ENCODE measurements at places on chromosomes 16 and 17.

DNA sequence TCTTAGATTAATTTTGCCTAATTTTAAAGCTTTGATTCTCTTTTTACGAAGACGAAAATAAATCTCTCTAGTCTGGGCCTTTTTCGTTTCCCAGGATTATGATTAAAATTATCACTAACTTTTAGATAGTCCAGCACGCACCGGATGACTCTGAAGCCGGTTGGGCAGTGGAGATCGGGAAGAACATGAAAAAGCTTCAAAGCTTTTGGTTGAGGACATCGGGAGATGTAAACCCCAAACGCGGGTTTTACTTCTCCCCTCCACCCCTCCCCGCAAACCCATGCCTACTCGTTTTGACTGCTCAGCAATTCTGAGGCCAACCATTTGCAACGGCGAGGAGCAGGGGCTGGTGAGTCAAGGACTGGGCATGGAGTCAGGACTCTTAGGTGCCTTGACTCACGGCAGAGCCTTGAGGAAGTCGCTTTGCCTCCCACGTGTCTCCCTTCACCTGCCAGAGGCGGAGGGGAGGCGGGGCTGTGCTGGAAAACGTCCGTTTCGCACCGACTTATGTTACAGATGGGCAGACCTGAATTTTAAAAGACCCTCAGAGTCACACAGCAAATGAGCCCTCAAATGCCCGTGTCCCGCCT is 989 bp upstream of the DUSP14 start:
- DNase-seq: peak; percentile 95

DNA sequence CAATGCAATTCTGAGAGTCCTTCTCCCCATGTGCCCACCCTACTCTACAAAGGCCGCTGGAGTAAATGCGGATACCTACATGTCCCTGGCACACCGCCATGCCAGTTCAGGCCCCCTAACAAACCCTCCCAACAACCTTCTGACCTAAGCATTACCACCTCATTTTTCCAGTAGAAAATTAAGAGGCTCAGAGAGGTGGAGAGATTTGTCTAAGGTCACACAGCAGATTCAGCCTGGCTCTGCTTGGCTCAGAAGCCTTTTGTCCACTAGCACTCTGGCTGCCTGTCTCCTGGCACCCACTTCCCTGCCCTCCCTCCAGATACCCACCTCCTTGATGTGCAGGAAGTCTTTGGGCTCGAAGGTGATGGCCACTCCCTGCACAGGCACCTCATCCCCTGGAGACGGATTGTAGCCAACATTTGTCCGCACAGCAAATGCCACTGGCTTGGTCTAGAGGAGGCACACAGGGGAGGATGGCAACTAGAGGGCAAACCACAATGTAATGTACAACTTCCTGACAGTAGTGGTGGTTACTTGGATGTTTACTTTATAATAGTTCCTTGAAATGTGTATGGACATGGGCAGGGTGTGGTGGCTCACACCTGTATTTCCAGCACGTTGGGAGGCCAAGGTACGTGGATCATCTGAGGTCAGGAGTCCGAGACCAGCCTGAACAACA is 10.2 kb downstream of the CACNB1 start:
- no peak for DNase-seq

DNA sequence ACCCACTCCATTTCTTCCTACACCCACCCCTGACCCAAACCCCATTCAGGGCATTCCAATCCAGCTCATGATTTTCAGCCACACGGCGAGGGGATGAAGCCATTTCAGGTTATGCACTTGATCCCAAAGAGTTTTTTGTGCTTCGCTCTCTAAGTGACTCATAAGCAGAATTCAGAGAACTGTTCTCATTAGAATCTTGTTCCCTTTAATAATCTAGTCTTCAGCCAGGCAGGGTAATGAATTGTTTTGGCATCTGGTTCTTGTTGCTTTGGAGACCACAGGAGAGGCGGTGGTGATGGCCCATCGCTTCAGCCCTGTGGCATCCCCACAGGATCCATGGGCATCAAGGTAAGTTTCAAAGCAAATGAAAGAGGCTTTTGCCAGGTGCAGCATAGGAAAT is 4.8 kb upstream of the KRT31 start:
- DNase-seq: no peak

- no peak for DNase-seq
Observed at GRCh38 chr17:58279736-58280479, 827 bp downstream of the MPO start.

- no peak for DNase-seq
Observed at GRCh38 chr16:54389836-54390494, 103.4 kb upstream of the IRX3 start.

DNA sequence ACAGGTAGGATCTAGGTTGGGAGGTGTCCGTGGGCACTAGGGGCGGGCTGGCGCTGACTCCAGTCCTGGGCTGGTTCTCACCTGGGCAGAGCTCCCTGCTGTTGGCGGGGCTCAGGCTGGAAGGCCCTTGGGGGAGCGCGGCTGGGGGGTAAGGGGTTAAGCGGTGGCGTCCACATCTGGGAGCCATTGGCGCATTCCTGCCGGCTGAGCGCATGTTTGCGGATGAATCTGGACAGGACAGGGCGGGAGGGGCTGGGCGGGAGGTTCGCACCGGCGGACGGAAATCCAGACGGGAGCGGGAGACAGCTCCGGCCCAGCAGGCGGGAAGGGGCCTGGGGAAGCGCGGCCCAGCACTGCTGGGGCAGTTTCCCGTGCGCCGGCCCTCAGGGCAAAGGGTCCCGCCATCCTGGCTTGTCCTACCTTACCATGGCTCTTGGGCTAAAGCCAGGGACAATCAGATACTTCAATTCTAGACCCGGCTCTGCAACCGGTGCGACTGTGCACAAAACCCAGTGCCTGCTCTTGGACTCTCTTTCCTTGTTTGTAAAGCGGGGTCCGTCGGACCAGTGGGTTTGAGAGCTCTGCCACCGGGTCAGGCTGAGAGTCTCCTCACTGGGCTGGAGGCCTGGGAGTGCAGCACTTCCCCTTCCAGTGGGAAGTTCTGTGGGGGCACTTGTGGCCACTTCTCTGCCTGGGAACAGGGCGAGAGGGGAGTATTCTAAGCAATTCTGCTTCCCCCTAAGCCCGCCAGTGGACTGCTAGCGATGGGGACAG is 7.8 kb downstream of the RARA start:
- DNase-seq: peak; percentile 85

DNA sequence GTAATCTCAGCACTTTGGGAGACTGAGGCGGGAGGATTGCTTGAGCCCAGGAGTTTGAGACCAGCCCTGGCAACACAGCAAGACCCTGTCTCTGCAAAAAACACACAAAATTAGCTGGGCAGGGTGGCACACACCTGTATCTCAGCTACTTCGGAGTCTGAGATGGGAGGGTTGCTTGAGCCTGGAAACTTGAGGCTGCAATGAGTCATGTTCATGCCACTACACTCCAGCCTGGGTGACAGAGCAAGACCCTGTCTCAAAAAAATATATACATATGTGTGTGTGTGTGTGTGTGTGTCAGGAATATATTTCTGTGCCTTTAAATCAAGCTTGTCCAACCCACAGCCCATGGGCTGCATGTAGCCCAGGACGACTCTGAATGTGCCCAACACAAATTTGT is 55.2 kb downstream of the CRISPLD2 start:
- DNase-seq: peak; percentile 30

- no peak for DNase-seq
Observed at GRCh38 chr17:81222620-81222905, 202 bp downstream of the CEP131 start.

GRCh38 chr17:49518346-49519078 is 23.4 kb downstream of the NGFR start:
- no peak for DNase-seq

DNA sequence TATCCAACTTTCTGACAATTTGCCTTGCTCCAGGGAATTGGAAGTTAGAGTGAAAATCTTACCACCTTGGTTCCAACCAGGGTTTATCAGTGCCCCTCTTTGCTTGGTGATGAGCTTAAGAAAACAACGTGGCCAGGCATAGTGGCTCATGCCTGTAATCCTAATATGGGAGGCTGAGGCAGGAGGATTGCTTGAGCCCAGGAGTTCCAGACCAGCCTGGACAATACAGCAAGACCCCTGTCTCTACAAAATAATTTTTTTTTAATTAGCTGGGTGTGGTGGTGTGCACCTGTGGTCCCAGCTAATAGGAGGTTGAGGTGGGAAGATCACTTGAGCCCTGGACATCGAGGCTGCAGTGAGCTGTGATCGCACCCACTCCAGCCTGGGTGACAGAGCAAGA is 21.4 kb downstream of the SLC7A6 start:
- DNase-seq: no peak

GRCh38 chr16:22425036-22425801 is 50.8 kb upstream of the CDR2 start:
- DNase-seq: peak; percentile 68

Data from adipocyte (in vitro differentiated cells).